A549 treated with ZK216348 at 1 μM for 4 hours (cell line): ENCODE measurements at places on chromosomes 3 and 15. TPM values are rescaled to one million over a fixed set of nuclear protein-coding genes. Genes with fewer than 3 reads are reported as not detected.

Gene IL20RB
- total RNA-seq, result 0.77 to 1.3 TPM (median 0.94 TPM) in 5 replicates

Gene GCNT3
- total RNA-seq, result 125 to 192 TPM (median 156 TPM) in 5 replicates

Gene COL7A1
- 93.6 to 227 TPM (median 182 TPM) in 5 replicates for total RNA-seq

Gene ANKRD63
- total RNA-seq, result 0.21 to 0.67 TPM (median 0.35 TPM) in 4 of 5 replicates, not detected in the other

Gene HOMER2
- total RNA-seq, result 15.2 to 19.3 TPM (median 15.5 TPM) in 5 replicates

Gene UPK1B
- 8.1 to 16.0 TPM (median 13.6 TPM) in 5 replicates for total RNA-seq

Gene PLD1
- 7.6 to 10.1 TPM (median 8.8 TPM) in 5 replicates for total RNA-seq

Gene GP9
- total RNA-seq, result not detected in 5 replicates

Gene TIGIT
- total RNA-seq, result not detected in 5 replicates

Gene TBL1XR1
- total RNA-seq, result 15.2 to 20.7 TPM (median 19.7 TPM) in 5 replicates

Gene FRMD5
- total RNA-seq, result 2.4 to 5.9 TPM (median 2.7 TPM) in 5 replicates

Gene THSD4
- 19.2 to 33.5 TPM (median 25.7 TPM) in 5 replicates for total RNA-seq

Gene ZMYND10
- 0.89 to 2.2 TPM (median 1.5 TPM) in 5 replicates for total RNA-seq

Gene RTP1
- total RNA-seq, result not detected in 5 replicates

Gene NME9
- total RNA-seq, result not detected in 5 replicates

Gene TMEM212
- not detected in 5 replicates for total RNA-seq

Gene PIF1
- total RNA-seq, result 11.6 to 25.2 TPM (median 19.5 TPM) in 5 replicates

Gene ZNF860
- 0.90 to 2.3 TPM (median 1.4 TPM) in 5 replicates for total RNA-seq

Gene CASR
- total RNA-seq, result not detected in 5 replicates
